ENCODE measurements at places on chromosomes 1 and 21.

GRCh38 chr1:220457957-220458609 lies 69.9 kb upstream of the MARK1 start:
- DNase-seq = no peak

GRCh38 chr1:245800901-245801605 lies 646.3 kb downstream of the KIF26B start:
- no peak for DNase-seq

- no peak for DNase-seq
These were observed 52.2 kb downstream of the SDC3 start for GRCh38 chr1:30856260-30856790.

GRCh38 chr1:161000736-161001480 lies 20.0 kb downstream of the F11R start:
- DNase-seq = no peak

- DNase-seq = no peak
These were observed 7.0 kb upstream of the CCT8 start for GRCh38 chr21:29080454-29080941.

DNA sequence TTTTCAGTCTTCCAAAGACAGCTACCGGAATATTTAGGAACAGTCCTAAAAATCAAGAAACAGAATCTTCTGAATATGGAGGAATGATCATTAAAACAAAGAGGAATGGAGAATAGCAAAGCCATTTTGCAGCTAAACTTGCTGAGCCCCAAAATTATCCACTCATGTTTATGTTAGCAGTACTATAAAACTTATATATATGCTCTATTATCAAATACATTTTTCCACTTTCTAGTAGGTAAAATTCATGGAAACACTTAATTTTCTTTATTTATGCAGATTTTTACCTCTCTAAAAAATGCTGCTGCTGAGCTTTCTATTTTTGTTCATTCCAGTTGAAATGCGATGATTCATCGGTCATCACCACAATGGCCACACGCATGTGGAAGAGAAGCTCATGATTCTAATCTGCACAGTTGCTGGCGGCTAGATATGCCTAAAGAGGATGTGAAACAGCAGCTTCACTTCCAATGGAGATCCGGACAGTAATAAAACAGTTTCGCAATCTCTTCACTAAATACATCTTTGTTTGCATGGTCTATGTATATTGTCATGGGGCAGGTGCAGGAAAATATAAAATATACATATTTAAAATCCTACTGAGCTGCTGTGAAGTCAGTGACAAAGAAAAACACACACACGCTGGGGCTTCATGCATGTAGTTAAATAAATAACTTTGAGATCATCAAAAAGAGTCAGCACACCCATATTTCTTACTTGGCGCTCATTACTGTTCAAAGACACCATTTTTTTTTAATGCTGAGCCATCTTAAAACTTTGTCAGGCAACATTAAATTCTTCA lies 292.2 kb downstream of the SMYD3 start:
- no peak for DNase-seq

All from stimulated activated CD8-positive, alpha-beta memory T cell treated with anti-CD3 and anti-CD28 coated beads, Interleukin-4, amount 100 ng/mL, for 1 hour (primary cell).